ENCODE measurements at places on chromosomes 2 and 18. TPM values are rescaled to one million over a fixed set of nuclear protein-coding genes. Genes with fewer than 3 reads are reported as not detected.

Gene REG3A
- total RNA-seq = not detected

DNA sequence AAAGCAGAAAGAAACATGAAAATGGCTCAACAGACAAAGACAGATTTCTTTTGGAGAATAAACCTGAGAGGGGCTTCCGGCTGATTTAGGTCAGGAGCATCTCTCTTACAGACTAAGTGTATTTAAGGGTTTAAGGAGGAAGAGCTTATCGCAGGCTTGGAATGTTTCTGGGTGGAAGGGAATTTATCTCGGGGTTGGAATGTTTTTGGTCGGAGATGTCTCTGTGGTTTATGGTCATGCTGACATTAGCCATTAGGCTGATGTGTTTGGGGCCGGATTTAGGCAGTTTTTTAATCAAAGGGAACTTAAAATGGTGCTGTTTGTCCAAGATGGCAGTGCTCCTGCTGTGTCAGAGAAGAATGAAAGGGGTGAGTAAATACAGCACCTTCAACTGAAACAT lies 14.4 kb upstream of the PSMA8 start:
- no peaks in the 10 kb centered on the region for H3K36me3 ChIP-seq
- H3K4me1 ChIP-seq = no peaks in the 10 kb centered on the region
- DNase-seq = no peak
- no peak overlapping the region for H3K4me3 ChIP-seq

DNA sequence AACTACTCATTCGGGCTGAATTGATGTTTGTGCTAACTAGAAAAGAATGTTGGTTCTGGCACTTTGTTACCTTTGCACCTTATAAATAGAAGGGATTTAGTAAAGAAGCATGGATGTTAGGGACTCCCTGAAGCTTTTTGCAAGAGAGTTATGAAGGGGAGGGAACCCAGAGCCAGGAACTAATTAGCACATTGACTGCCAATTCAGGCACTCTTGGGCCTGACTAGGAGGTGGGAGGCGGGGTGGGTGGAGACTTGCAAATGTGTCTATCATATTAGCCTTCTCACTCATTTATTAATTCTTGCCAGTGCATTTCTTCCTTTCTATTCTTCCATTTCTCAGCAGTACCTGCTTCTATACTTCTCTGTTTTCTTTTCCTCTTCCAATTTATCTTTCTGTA lies 1022.4 kb downstream of the TMEM182 start:
- DNase-seq = no peak
- no peak overlapping the region for H3K4me3 ChIP-seq
- no peaks in the 10 kb centered on the region for H3K27me3 ChIP-seq
- no peaks in the 10 kb centered on the region for H3K4me1 ChIP-seq
- H3K27ac ChIP-seq = no peak overlapping the region
- no peaks in the 10 kb centered on the region for H3K36me3 ChIP-seq

- no peak overlapping the region for H3K27ac ChIP-seq
- DNase-seq = no peak
- no peaks in the 10 kb centered on the region for H3K27me3 ChIP-seq
- no peaks in the 10 kb centered on the region for H3K36me3 ChIP-seq
- H3K4me3 ChIP-seq = no peak overlapping the region
Measured at GRCh38 chr2:213491376-213491775, 207.1 kb downstream of the SPAG16 start.

- no peak for DNase-seq
- no peak overlapping the region for H3K4me3 ChIP-seq
- no peak overlapping the region for H3K27ac ChIP-seq
- no peaks in the 10 kb centered on the region for H3K4me1 ChIP-seq
- peaks cover 8% of the 10 kb centered on the region for H3K36me3 ChIP-seq
Measured at GRCh38 chr18:79305911-79306310, 89.8 kb upstream of the NFATC1 start.

GRCh38 chr2:24394998-24395397 lies 34.7 kb upstream of the ITSN2 start:
- H3K4me3 ChIP-seq = no peak overlapping the region
- H3K36me3 ChIP-seq = no peaks in the 10 kb centered on the region
- H3K4me1 ChIP-seq = no peaks in the 10 kb centered on the region
